ENCODE measurements at places on chromosomes 4 and X. TPM values are rescaled to one million over a fixed set of nuclear protein-coding genes. Genes with fewer than 3 reads are reported as not detected.

The MAB21L2 gene
- not detected for total RNA-seq

The SPANXB1 gene
- total RNA-seq: not detected

The KIAA0232 gene
- total RNA-seq: 8.5 TPM

The GPAT3 gene
- 97.1 TPM for total RNA-seq

DNA sequence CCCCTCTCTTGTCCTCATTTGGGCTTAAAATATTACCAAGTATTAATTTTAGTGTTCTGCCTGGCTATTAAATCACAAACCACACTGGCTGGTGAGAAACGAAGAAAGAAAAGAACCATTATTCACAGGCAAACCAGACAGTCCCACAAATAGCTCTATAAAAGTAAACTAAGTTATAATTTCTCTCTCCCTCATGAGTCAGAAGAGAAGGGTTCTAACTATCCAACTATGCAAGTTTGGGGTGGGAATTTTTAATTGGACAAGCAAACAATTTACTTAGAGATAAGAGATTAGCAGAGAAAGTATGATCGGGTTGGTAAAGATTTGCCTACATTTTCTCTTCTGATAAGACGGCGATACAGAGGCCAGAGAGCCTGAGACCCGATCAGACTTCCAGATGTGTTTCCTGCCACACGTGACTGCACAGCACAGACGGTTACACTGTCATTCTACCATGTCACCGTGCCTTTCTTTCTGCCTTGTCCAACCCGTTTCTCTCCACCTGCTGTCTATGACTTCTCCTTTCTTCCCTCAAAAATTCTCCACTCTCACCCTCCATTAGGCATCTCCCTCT is 52.3 kb downstream of the MEPE start:
- no peak for DNase-seq

DNA sequence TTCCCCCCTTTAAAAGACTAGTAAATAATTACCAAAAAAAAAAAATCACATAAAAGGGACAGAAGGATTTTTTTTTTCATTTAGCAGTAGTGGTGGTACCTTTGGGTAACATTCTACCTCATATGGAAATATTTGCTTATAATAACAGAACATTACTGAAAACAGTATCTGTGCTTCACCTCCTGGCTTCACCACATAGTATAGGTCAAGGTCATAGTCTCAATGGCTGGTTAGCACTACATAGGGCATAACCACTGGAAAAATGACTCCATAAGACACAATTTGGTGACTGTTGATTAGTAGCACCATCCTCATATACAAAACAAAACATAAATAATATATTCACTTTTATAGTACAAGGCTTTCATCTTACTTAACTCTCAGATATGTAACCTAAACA is 34.7 kb downstream of the MANBA start:
- no peak for DNase-seq

DNA sequence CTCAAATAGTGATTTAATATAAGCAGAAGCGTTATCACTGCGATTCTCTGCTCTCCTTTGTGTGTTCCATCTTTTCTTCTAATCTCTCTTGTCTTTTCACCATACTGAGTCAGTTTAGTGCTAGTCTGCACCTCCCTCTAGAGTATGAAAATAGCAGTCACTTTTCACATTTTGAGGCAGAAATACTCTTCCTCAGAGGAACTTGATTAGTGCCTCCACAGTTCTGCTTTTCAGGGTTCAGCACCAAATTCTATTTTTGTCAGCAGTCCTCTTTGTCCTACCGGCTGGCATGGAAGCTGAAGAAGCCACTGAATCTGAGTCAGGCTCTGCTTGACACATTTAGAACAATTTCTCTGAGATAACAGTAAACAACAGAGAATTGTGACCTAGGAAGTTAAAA is 49.7 kb upstream of the ANKRD17 start:
- DNase-seq: peak; percentile 29

DNA sequence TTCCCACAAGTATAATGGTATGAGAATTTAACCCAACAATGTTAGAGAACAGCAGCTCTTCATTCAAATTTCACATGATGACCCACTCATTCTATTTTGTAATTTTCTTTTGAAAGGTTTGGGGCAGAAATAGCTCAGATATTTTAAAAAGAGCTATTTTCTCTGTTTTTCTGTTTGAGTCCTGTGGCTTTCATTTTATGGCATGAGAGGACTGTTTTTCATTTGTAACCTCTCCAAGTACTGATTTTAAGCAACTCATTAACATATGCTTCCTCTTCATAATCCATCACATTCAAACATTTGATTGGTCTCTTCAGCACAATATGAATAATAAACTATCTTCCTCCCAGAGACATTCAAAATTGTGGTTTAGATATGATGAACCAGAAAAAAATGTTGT is 129.0 kb upstream of the TEX13A start:
- no peak for DNase-seq

DNA sequence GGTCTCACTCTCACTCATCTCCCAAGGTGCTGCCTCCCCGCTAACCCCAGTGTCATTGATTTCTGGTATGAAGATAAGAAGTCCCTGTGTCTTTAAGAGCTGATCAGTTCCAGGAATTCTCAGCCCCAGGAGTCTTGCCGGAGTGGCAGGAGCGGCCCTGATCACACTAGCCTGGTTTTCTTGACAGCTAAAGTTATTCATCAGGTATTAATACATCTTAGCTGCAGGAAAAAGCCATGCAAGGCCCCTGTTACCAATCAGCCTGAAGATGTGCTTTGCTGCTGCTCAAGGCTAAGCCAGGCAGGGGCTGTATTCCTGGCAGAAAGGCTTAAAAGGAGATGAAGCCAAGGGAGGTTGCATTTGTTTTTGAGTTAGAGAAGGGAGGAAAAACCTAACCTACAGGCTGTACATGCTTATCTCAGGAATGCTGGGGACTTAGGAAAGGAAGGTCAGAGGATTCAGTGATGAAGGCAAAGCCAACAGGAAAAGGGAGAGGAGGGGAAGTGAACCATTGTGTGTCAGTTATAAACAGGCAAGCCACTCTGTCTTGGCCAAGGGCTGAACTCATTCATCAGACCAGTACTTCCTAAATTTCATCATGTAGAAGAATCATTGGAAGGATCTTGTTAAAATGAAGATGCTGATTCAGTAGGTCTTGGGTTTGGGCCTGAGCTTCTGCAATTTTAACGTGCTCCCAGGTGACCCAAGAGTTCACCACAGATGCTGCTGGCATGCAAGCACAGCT is 8.6 kb downstream of the SRPX start:
- no peak for DNase-seq

DNA sequence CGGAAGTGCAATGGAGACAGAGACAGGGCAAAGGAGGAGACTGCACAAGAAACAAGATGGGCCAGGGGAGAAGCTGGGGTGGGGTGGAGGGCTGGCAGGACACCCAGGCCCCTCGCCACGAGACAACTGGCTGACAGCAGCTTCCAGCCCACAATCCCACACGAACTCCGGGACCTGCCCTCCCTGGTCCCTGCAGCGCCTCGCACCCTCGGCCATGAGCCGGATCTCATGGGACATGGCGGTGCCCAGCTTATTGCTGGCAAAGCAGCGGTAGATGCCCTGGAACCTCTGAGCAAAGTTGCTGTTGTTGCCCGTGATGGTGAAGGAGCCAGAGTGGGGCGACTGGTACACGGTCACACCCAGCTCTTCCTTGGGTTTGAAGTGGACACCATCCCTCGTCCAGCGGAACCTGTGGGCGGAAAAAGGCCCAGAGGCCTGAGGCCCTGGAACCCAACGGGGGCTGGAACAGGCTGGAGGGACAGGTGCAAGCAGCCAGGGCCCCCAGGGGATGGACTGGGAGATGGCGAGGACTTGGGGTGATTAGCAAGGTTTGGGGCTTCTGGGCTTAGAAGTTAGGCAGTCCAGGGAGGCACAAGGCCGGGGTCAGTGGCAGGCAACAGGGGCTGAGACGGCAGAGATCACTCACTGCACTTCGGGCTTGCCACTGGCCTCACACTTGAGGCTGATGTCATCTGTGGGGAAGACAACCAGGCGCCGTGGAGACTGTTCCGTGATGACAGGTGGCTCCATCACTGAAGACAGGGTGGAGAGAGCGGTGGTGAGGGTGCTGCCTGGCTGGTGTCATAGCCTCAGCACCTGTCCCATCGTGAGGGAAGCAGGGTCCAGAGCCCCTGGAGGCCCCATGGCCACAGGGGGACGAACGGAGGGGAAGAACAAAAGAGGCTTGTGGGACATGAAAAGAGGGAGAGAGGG is 13.8 kb downstream of the L1CAM start:
- DNase-seq: no peak

DNA sequence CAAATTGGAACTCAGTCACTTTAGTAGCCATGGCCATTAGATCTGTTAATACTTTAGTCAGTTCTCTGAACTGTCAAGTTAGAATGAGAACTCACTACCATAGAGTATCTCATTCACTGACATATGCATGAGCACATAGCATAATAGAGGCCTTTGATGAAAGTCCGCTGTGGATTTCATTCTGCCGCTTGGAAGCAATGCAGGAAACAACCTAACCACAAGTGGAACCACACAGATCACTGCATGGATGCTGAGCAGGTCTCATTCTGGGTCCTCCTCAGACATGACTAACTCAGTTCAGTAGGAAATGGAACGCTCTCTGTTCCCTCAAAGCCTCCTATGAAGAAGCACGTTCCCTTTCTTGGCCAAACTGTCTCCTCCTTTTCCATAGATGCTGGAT is 1624.8 kb upstream of the TENM3 start:
- DNase-seq: peak; percentile 90

- no peak for DNase-seq
These were observed 92.8 kb downstream of the AMMECR1 start for GRCh38 chrX:110224926-110225617.

DNA sequence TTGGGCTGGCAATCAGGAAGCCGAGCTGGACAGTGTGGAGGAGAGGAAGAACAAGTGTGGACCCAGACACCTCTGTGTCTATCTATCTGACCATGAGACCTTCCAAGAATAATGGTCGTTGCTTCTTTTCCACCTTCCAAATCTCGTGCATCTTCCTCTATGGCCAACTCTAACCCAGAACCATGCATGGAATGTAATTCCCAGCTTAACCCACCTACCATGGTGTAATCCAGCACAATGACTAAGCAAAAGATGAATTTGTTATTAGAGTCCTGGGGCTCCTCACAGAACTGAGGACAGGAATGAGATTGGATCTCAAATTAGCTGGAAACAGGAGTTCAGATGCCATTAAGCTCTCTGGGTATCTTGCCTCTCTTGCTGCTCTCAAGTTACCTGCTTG is 17.4 kb upstream of the TMEM184C start:
- DNase-seq: no peak

DNA sequence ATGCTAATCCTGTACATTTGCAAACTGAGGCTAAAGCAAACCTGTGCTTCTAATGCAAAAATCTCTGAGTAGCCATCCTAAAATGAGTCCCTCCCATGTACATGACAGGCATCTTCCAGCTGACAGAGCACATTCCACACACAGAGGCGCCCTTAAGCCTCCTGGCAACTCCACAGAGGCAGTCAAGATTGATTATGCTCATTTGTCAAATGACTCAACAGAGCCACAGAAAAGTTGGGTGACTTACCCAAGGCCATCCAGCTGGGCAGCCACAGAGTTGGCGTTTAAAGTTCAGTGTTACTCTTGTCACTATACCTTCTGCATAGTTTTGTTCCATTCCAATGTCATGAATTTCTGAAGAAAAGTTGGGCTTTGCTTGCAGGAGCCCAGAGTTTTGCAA is 394.6 kb upstream of the FGF13 start:
- no peak for DNase-seq

GRCh38 chr4:55348466-55348865 is 2.4 kb downstream of the SRD5A3 start:
- DNase-seq: no peak

DNA sequence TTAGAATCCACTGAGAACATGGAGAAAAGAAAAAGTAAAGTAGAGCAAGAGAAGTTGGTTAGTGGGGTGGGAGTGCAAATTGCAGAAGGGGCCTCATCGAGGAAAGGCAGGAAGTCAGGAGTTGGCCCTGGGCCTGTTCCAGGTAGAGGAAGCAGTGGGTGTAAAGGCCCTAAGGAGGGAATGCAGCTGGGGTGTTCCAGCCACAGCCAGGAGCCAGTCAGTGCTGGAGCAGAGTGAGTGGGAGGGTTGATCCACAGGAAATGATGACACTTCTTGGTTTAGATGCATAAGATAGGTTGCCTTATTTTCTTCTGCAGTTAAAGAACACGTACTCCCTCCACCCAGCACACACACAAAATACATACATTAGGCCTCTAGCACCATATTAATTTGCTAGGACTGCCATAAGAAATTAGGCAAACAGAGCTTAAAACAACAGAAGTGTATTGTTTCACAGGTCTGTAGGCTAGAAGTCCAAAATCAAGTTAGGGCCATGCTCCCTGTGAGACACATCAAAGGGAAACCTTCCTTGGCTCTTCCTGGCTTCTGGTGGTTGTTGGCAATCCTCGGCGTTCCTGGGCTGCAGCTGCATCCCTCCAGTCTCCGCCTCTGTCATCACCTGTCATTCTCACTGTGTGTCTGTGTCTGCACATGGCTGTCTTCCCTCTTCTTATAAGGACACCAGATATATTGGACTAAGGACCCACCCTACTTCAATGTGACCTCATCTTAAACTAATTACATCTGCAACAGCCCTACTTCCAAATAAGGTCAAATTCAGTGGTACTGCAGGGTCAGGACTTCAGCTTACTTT is 205.9 kb downstream of the AASDH start:
- no peak for DNase-seq

- no peak for DNase-seq
These were observed 227.4 kb upstream of the BCOR start for GRCh38 chrX:40325161-40325560.

GRCh38 chr4:2648159-2648814 is 107.8 kb downstream of the TNIP2 start:
- no peak for DNase-seq

Data from SK-MEL-5 (cell line).